Left ventricle myocardium superior (tissue), 1 donor: ENCODE measurements at places on chromosomes 6 and 20. TPM values are rescaled to one million over a fixed set of nuclear protein-coding genes. Genes with fewer than 3 reads are reported as not detected.

The BTN3A1 gene
- total RNA-seq, result 9.4 TPM

DNA sequence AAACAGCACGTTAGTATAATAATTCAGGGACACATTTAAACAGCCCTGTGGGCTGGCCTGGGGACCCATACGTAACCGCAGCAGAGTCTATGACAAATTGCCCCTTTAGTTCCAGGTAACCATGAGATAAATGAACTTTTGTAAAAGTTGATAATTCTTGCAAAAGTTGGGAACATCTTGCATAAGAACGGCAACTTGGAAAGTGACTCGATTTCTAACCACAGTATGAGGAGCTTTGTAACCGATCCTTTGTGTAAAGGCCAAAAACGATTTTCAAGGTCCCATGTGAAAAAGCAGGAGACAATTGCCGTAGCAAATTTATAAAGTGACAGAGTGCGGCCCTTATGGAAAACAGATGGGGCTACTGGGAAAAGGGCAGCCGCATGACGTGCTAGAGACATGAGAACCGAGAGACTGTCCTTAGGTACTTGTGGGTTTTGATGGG is 81.6 kb downstream of the PSMG4 start:
- DNase-seq, result no peak

The CCN6 gene
- total RNA-seq, result not detected

GRCh38 chr6:87618531-87618930 is 28.6 kb downstream of the ORC3 start:
- no peak for DNase-seq

DNA sequence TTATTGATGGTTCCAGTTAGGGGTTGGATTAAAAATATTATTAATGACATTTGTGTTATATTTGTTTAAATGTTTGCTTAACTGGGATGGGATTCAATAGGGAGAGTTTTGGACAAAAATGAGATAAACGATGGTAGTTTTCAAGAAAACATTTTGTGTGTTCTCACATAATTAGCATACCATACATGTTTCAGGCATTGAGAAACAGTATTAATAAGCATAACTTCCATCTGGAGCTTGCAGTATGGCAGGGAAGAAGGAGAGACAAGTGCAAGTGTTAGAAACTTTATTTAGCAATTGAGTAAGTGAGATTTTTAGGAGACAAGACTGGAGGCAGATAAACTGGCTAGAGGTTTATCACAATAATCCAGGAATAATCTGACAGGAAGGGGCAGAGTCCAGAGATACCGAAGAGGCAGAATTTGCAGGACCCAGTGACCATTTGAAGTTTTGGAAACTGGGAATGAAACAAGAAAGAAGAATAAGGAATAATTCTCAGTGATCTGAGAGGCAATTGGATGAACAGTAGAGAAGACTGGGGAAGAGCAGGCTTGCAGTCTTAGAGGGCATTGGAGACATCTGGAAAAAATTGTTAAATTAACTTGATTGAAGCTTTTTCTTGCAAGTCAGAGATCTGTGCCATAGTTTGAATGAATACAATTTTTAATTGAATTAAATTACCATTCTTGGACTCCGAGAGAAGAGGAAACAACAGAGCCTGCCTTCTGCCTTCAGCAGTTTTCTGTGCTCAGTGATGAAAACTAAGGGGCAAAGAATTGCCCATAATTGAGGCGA is 73.0 kb upstream of the PTCHD4 start:
- no peak for DNase-seq
